ENCODE measurements at places on chromosomes 2 and 18. TPM values are rescaled to one million over a fixed set of nuclear protein-coding genes. Genes with fewer than 3 reads are reported as not detected.

Gene ANKRD53
- total RNA-seq = not detected

Gene OTX1
- 4.2 TPM for total RNA-seq

Gene SERPINB12
- total RNA-seq = 0.28 TPM

Gene TDRD15
- not detected for total RNA-seq

Gene DHRS9
- total RNA-seq = 34.2 TPM

Gene C2orf80
- total RNA-seq = not detected
